SK-N-SH (cell line): ENCODE measurements at places on chromosomes 2 and 18.

DNA sequence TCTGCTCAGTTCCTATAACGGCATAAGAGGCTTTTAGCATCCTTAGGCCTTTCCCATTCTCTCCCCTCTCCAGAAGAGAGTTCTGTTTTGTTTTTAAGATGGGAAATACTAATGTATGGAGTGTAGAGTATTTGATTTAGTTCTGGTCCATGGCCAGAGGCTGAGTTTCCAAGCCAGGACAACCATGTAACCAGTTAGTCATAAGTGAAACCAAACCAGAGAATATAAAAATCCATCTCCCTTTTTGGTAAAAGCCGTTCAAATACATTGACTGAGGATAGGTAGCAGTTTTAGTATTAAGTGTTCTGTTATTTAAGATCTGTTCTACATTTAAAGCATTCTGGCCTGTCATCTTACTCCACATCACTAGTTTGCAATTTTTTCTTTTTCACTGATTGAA is 3.1 kb downstream of the PSMD1 start:
- no peak for DNase-seq

DNA sequence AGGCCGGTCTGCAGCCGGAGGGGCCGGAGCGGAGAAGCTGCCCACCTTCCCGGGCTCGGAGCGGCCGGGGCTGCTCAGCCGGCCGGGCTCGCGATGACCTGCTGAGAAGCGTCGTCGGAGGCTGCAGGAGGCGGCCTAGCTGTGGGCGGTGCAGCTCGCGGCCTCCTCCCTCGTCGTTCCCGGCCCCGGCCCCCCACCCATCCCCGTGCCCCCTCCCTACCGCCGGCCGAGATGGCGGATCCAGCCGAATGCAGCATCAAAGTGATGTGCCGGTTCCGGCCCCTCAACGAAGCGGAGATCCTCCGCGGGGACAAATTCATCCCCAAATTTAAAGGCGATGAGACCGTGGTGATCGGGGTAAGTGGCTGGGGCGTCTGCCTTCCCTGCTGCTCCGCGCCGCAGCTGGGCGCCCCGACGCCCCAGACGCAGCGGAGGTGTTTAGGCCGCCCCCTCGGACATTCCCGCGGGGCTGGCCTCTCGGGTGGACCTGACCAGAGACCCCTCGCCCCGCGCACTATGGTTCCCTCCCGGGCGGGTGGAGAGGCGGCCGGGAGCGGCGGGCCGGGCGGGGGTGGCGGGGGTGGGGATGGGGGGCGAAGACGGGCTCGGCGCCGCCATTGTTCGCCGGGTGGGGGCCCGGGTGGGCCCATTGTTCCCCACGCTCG is 492 bp downstream of the KIF5C start:
- DNase-seq: peak; percentile 68

DNA sequence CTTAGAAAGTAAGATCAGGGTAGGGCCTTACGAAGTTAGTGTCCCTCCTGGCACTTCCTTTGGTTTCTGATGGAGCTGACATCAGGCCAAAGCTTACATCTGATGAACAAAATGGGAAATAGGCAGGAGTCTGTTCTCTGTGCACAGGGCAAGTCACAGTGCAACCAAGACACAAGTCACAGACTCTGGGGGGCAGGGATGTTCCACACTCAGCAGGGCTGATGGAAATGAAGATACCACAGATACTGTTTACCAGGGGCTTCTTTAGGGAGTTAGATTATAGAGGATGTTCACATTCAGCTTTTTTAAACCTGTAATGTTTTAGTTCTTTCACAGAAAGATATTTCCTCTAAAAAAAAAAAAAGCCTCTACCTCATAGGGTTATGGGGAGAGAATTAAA is 106.2 kb upstream of the EPC2 start:
- DNase-seq: peak; percentile 28

GRCh38 chr2:180730976-180731375 is 249.4 kb upstream of the UBE2E3 start:
- no peak for DNase-seq

GRCh38 chr2:40734797-40735196 is 282.9 kb upstream of the SLC8A1 start:
- DNase-seq: no peak

- DNase-seq: peak; percentile 89
Observed at GRCh38 chr2:238097988-238098871, 1.9 kb upstream of the ESPNL start.

DNA sequence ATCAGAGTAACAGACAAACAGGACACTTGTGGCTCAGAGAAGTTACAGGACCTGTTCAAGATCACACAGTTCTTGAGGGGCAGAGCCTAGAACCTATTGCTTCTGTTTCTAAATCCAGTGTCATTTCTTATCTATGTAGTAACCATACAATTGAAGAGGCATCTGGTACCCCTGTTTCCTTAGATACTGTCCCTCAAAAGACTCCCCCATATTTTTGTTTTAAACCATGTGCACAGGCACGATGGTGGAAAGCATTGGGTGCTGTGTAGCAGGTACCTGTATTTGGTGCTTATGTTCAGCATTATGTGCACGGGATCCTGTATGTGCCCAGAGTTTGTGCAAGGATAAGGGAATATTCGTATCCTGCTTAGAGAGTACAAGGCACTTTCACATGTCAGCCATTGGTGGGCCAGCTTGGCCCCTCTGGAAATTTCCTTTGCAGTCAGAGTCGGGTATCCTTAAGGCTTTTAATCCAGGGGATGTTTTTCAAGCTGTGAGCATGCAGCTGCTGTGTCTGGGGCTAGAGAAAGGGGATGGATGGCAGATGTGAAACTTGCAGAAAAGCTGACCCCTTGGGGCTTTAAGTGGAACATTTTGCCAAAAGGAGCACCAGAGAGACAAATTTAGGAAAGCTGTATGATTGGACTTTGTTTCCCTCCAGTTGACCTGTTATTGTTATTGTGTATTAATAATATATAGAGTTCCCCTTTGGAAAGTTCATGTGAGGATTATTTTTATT is 2.1 kb downstream of the LBH start:
- DNase-seq: no peak

- DNase-seq: no peak
Observed at GRCh38 chr2:51620796-51621195, 588.9 kb upstream of the NRXN1 start.

GRCh38 chr18:47283476-47283875 is 32.0 kb upstream of the SKOR2 start:
- DNase-seq: peak; percentile 41

DNA sequence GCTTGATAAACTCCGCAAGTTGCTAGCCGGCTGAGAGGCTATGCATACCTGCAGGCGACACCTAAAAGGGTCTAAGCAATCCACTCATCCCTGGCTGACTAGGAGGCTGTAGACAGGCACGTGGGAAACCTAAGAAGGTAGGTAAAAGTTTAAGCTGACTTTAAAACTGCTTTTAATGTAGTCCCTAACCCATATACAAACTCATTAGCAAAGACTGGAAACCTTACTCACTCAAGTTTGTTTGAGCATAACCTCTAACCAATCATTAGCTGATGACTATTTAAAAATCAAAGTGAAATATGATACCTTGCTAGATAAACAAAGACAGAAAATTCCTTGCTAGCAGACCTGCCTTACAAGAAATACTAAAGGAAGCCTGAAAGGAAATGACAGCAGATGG is 106.4 kb downstream of the EXOC6B start:
- DNase-seq: no peak

GRCh38 chr2:233865838-233866237 is 2.3 kb downstream of the MSL3B start:
- peak; percentile 33 for DNase-seq

- no peak for DNase-seq
Observed at GRCh38 chr2:230849633-230850357, 14.9 kb upstream of the ITM2C start.

- DNase-seq: no peak
Observed at GRCh38 chr2:11093467-11093866, 61.8 kb upstream of the SLC66A3 start.

GRCh38 chr2:160293391-160294091 is 93.5 kb upstream of the ITGB6 start:
- DNase-seq: peak; percentile 37

DNA sequence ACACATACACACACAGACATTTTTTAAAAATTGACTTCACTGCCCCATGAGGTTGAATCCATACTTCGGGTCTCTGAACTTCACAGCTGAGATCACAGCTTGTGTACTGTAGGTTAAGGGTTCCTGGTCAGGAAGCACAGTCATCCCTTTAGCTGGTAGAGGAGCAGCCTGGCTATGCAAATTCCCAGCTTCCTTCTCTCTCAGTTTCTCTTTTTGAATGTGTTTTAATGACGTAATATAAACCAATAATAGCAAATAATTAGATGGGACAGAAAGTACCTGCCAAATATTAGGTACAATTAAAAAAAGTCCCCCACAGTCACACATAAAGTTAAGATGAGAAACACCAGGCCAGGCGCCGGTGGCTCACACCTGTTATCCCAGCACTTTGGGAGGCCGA is 178.7 kb downstream of the ZNF385B start:
- DNase-seq: no peak

DNA sequence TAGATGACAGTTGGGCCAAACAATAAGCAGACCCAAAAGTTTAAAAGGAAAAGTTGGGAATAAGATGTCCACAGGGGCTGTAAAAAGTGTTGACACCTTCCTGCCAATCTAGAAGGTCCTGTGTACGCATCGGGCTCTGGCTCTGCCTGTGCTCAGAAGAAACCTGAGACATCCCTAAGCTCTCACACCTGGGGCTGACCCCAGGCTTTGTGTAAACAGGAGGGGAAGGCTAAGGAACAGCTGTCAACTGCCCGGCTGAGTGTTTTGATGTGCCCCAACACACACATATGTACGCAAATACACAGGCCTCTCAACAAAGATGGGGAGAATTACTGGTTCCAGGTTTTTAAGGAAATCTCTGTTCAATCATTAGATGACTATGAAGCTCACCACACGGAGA is 59.5 kb downstream of the TMEM131 start:
- DNase-seq: no peak

- DNase-seq: no peak
Observed at GRCh38 chr2:54052825-54053718, 62.3 kb upstream of the ACYP2 start.
